ENCODE measurements at places on chromosomes 13 and 19.

GRCh38 chr13:50104493-50104892 is 89.2 kb downstream of the KCNRG start:
- no peak for DNase-seq

DNA sequence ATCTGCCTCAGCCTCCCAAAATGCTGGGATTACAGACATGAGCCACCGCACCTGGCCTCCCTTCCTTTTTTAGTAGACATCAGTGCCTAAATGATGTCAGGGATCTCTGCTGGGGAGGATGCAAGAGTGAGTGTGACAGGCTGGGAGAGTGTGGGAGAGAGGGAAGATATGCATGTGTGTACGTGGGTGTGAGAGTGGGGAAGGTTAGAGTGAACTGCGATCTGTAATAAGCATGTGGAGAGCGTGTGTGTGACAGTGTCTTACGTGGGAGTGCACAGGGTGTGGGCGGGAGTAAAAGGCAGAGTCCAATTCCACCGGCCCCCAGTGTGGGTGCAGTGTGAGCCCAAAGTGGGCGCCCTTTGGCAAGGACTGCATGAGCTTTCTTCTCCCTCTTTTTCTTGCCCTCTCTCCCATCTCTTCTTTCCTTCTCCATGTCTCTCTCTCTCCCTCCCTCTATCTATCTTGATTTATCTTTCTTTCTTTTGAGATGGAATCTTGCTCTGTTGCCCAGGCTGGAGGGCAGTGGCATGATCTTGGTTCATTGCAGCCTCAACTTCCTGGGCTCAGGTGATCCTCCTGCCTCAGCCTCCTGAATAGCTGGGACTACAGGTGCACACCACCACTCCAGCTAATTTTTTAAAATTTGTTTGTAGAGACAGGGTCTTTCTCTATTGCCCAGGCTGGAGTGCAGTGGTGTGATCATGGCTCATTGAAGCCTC is 893 bp upstream of the NPHS1 start:
- no peak for DNase-seq

- peak; percentile 49 for DNase-seq
These were observed 16.1 kb downstream of the LGALS16 start for GRCh38 chr19:39671739-39672363.

DNA sequence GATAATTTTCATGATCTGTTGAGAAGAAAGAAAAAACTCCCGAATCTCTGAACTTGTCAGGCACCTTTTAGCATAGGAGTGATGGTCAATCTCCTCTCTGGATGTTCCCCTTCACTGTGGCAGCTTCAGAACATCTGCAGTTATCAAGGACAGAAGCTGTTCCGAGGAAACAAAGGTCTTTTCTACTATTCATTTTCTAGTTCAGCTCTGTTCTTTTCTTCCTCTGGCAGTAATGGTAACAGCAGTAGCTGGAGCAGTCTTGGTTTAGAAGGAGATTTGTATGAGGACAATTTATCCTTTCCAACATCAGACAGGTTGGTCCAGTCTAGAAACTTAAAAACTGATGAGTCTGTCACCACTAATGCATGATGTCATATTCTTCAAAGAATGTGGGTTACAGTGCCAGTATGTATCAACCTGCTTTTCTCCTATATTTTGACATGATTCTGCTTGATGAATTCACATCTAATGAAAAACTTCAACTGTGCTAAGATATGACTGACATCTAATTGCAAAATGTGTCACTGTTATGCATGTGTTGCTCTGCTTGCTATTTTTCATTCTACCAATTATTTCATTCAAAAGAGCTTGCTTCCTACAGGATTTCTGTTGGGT is 41.0 kb downstream of the AKAP11 start:
- no peak for DNase-seq

DNA sequence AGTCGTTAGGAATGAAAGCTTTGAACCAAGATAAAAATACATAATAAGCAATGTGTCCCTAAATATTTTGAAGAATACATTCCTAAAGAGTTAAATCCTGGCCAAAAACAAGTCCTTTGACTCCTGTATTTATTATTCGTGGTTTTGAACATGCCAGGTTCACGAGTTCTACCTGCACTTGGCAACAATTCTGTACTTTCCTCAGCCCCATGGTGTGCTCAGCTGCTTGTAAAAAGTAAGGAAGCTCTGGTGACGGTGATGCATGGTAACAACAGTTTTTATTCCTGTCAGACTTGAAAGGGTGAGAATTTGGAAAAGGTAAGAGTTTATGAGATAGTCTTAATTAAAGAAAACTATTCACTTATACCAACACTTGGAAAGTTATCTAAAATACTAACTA is 95.0 kb upstream of the KLF12 start:
- no peak for DNase-seq
